ENCODE measurements at places on chromosomes 1 and 21. TPM values are rescaled to one million over a fixed set of nuclear protein-coding genes. Genes with fewer than 3 reads are reported as not detected.
A peak's percentile ranks its signal among the peaks of the same experiment; 100 is the strongest.

Gene SNX27
- total RNA-seq, result 32.6 TPM

GRCh38 chr1:160954158-160955104 is at the start of gene ITLN2:
TSS of gene ITLN2 (minus strand) at chr1:160954809. CDS start at chr1:160954741, 68 bp downstream.
- H3K27me3 ChIP-seq, result no peaks in the 10 kb centered on the region
- H3K4me1 ChIP-seq, result peaks cover 7% of the 10 kb centered on the region
- peak; percentile 33 for DNase-seq
- H3K36me3 ChIP-seq, result no peaks in the 10 kb centered on the region
- no peak within 1 kb of the TSS for H3K27ac ChIP-seq

Gene CFAP126
- not detected for total RNA-seq

DNA sequence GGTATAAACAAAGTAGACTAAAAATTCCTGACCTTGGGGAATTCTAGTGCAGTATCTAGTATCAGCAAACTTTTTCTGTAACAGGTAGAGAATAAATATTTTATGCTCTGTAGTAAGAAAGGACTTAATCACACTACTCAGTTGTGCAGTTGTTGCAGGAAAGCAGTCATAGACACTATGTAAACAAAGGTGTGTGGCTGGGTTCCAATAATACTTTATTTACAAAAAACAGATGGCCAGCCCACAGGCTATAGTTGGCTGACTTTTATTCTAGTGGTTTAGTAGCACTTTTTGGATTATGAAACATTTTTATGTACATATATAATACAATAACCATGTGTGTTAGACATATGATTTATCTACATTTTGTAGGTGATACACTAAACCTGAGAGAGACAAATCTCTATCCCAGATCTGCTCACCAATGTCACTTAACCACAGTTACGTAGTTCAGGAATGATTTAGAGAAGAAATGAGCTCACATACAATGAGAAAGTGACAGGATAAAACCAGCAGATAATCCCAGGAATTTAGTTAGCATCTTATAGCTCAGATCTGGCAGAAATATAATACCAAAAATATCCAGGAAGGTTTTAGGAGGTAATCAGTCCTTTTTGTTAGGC is 56.1 kb downstream of the MIER1 start:
- no peak for DNase-seq
- no peaks in the 10 kb centered on the region for H3K27me3 ChIP-seq
- peak overlapping the region; percentile 69 for H3K27ac ChIP-seq

DNA sequence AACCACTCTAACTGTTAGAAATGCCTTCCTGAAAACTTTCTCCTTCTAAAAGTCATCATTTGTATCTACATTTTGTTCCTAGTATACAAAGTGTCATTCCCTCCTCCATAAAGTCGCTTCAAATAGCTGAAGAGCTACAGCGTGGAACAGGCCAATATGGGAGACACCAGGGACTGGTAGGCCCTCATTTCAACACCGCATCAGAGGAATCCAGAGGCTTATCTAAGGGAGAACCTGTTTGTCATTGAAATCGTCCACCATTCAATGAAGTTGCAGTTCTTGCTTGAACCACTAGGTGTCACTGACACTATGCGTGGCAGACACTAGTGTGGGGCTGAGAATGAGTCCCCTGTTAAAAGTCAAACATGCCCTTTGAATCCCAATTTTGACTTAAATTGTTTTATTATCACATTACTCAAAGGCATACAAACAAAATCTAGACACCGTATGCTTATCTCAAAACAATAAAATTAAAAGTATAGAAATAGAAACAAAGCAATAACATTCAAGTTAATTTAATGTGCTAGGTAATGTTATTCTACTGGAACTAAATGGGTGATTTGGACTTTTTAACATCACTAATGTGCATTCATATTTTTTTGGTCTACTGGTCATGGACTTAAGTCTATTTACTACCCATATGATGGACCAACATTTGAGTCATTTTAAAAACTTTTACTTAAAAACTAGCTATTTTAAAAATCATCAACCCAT is 182.3 kb downstream of the FCRL5 start:
- peaks cover 14% of the 10 kb centered on the region for H3K27me3 ChIP-seq
- H3K4me3 ChIP-seq, result no peak overlapping the region
- H3K36me3 ChIP-seq, result no peaks in the 10 kb centered on the region
- no peak overlapping the region for H3K27ac ChIP-seq

DNA sequence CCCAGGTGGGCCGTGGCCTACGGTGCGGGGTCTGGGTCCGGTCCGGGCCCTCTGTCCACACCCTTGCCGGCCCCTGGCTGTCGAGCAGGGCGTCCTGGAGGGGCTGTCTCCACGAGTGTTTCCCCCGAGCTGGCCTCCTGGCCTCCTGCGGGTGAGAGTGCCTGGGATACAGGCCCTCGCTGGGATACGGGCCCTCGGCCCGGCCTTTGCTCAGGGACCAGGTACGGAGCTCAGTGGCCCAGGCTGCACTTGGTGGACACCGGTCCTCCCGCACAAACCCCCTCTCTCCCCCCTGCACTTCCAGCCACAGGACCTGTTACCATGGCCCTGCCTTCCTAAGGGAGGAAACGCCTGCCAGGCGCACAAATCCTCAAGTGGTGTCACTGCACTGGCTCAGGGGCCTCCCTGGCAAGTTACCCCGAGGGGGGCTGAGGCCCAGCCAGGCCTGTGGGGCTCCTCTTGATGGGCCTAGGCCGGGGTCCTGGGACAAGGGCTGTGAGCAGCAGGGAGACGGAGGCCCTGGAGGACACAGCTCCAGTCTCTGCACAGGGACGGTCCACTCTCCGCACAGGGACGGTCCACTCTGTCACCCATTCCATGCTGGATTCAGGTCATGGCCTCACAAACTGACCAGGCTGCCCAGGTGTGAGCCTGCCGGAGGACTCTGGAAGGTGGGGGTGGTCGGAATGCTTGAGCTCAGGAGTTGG is 18.2 kb upstream of the RNF223 start:
- DNase-seq, result no peak
- no peaks in the 10 kb centered on the region for H3K27me3 ChIP-seq
- H3K36me3 ChIP-seq, result peaks cover 3% of the 10 kb centered on the region
- no peak overlapping the region for H3K27ac ChIP-seq

Gene C1orf167
- total RNA-seq, result not detected

DNA sequence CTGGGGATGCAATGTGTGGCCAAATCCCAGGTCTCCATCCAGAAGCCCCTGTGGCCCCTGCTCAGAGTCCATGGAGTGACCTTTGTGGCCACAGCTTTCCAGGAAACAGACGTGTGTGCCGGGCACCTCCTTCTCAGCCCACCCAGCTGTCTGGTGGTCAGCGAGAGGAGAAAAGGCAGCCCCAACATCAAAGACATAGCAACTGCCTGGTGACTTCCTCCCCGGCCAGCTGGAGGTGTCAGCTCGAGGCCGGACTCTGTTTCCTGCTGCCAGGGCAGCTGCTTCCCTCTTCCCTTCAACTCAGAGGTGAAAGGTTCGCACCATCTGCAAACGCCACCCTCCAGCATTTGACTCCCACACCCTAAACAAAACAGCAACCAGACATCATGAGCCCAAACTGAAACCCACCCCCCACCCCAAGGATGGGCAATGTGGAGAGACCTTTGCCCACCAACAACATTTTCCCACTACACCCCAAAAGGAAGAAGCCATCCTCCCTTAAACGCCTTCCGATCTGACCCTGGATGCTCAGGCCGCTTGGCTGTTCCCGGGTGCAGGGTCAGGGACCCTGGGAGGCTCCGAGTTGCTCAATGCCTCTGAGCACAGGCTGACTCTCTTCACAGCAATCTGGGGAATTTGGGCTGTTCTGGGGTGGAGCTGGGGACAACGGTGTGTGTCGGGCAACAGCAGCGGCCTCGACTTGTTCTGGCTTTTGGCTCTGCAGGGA is 162.3 kb downstream of the PSMG1 start:
- no peak overlapping the region for H3K27ac ChIP-seq
- H3K36me3 ChIP-seq, result peaks cover 6% of the 10 kb centered on the region
- no peaks in the 10 kb centered on the region for H3K27me3 ChIP-seq
- no peak overlapping the region for H3K4me3 ChIP-seq

GRCh38 chr1:185427264-185427663 is 110.2 kb upstream of the IVNS1ABP start:
- H3K27ac ChIP-seq, result no peak overlapping the region
- peaks cover 19% of the 10 kb centered on the region for H3K4me1 ChIP-seq
- no peak for DNase-seq
- H3K27me3 ChIP-seq, result no peaks in the 10 kb centered on the region
- peaks cover 14% of the 10 kb centered on the region for H3K36me3 ChIP-seq

Gene LRRC38
- not detected for total RNA-seq

Gene GBP5
- 34.3 TPM for total RNA-seq

DNA sequence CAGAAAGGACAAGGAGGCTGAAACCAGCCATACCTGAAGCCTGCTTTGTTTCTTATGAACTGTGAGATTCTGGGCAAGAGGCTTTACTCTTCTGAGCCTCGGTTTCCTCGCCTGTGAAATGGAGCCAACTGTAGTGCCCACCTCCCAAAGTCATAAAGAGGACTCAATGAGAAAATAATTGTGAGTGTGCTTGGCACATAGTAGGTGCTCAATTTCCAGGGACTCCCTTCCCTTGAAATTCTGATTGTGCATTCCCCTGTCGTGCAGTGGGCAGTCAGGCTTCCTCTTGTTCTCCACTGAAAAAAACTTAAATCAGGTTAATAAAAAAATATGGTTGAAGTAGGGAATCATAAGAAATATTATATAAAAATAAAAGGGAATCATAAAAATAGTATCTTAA is 37.5 kb upstream of the RUNX3 start:
- peak overlapping the region; percentile 99 for H3K27ac ChIP-seq
- DNase-seq, result no peak
- peaks cover 21% of the 10 kb centered on the region for H3K36me3 ChIP-seq
- H3K27me3 ChIP-seq, result no peaks in the 10 kb centered on the region
- H3K4me3 ChIP-seq, result no peak overlapping the region

GRCh38 chr1:212587016-212587887 is 21.3 kb upstream of the ATF3 start:
- H3K36me3 ChIP-seq, result no peaks in the 10 kb centered on the region
- H3K27me3 ChIP-seq, result peaks cover 43% of the 10 kb centered on the region
- DNase-seq, result no peak
- no peak overlapping the region for H3K27ac ChIP-seq
- no peaks in the 10 kb centered on the region for H3K4me1 ChIP-seq

DNA sequence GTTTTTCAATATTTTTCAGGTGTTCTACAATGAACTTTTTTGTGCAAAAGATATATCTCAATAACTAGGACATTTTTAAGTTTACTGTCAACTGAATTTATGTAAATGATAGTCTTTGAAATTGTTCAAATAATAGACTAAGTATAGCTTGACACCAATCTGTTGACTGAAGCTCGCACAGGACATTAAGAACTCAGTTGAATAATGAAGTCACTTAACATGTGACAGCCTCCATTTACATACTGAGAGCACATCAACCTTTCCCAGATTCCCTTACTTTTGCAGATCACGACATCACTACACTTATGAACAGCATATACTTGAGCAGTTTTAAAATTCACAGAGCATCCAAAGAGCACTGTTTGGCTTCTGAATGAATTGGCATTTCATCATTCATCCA is 268.2 kb downstream of the LRRC7 start:
- no peaks in the 10 kb centered on the region for H3K36me3 ChIP-seq
- DNase-seq, result no peak
- no peak overlapping the region for H3K4me3 ChIP-seq
- no peaks in the 10 kb centered on the region for H3K27me3 ChIP-seq
- H3K27ac ChIP-seq, result no peak overlapping the region

- H3K27me3 ChIP-seq, result peaks cover 71% of the 10 kb centered on the region
- H3K4me3 ChIP-seq, result no peak overlapping the region
- no peak overlapping the region for H3K27ac ChIP-seq
- H3K4me1 ChIP-seq, result peaks cover 28% of the 10 kb centered on the region
Observed at GRCh38 chr1:214259353-214259977, 21.5 kb upstream of the SMYD2 start.

DNA sequence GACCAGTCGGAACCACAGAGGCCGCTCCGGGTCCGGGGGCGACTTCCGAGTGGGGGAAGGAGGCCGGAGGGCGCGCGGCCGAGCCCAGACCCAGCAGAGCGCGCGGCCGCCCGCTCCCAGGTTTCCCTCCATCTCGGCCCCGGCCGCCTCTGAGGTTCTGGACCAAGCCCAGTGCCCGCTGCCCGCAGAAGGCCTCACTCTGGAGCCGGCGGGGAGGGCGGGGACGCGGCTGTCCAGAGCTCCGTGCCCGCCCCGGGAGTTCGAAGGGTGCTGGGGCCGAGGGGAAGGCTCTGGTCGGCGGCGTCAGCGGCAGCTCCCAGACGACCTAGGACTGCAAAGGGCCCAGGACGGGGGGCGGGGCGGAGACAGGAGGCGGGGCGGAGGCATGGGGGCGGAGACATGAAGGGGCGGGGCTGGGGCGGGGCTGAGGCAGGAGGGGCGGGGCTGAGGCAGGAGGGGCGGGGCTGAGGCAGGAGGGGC is 48.0 kb upstream of the SLC19A1 start:
- H3K27me3 ChIP-seq, result peaks cover 21% of the 10 kb centered on the region
- H3K4me3 ChIP-seq, result no peak overlapping the region
- H3K27ac ChIP-seq, result no peak overlapping the region
- no peaks in the 10 kb centered on the region for H3K36me3 ChIP-seq
- DNase-seq, result peak; percentile 66

- H3K4me1 ChIP-seq, result no peaks in the 10 kb centered on the region
- H3K27me3 ChIP-seq, result no peaks in the 10 kb centered on the region
- H3K27ac ChIP-seq, result no peak overlapping the region
- no peak for DNase-seq
- no peaks in the 10 kb centered on the region for H3K36me3 ChIP-seq
Observed at GRCh38 chr1:94621395-94621794, 79.8 kb upstream of the F3 start.

Gene TIE1
- 2.9 TPM for total RNA-seq

Gene APOBEC4
- total RNA-seq, result not detected

DNA sequence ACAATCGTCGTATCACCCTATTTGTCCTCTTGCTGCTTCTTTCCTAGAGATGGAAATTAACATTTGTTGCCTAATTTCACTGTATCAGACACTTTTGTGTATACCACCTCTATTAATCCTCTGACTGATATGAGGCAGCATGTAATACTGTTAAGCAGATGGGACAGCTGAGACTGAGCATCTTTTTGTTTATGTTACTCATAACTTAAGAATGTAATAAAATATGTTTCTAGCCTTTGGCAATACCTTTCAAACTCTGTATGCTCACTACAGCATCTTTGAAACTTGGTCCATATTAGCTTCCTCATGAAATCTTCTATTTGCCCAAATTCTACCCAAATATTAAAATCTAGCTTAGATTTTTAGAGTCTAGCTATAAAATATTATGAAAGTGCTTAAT is 2.3 kb downstream of the OR14K1 start:
- H3K27ac ChIP-seq, result no peak overlapping the region
- no peaks in the 10 kb centered on the region for H3K4me1 ChIP-seq
- DNase-seq, result no peak
- H3K36me3 ChIP-seq, result no peaks in the 10 kb centered on the region
- no peaks in the 10 kb centered on the region for H3K27me3 ChIP-seq

GRCh38 chr1:83800066-83800465 is 198.9 kb downstream of the TTLL7 start:
- no peaks in the 10 kb centered on the region for H3K4me1 ChIP-seq
- DNase-seq, result no peak
- H3K36me3 ChIP-seq, result no peaks in the 10 kb centered on the region
- no peak overlapping the region for H3K27ac ChIP-seq
- no peaks in the 10 kb centered on the region for H3K27me3 ChIP-seq

Gene AMY1A
- not detected for total RNA-seq

Measured in activated T-helper 2 cell treated with anti-CD3 and anti-CD28 coated beads, Interferon-gamma antibody, Interleukin-2, Interleukin-4, amounts not matched to agents 10 μg/mL and 5 μg/mL and 100 μg/mL, durations not matched to agents 14 hours and 24 hours and 36 hours (primary cell).